ENCODE measurements at places on chromosomes 4 and X.

DNA sequence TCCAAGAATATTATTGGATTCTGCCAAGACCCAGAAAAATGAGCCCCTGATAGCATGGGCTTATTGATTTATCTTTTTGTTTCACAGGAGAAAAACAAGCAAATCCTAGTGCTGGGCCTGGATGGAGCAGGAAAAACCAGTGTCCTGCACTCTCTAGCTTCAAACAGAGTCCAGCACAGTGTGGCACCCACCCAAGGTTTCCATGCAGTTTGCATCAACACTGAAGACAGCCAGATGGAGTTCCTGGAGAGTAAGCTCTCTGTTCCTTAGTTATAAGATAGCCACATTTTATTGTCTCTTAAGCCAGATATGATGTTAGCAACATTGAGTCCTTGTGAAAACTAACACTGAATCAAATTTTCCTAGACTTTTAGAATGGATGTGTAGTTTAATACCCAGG lies 5.5 kb downstream of the ARL9 start:
- no peak for DNase-seq

GRCh38 chr4:189800545-189801088 lies 140.1 kb upstream of the FRG1 start:
- no peak for DNase-seq

DNA sequence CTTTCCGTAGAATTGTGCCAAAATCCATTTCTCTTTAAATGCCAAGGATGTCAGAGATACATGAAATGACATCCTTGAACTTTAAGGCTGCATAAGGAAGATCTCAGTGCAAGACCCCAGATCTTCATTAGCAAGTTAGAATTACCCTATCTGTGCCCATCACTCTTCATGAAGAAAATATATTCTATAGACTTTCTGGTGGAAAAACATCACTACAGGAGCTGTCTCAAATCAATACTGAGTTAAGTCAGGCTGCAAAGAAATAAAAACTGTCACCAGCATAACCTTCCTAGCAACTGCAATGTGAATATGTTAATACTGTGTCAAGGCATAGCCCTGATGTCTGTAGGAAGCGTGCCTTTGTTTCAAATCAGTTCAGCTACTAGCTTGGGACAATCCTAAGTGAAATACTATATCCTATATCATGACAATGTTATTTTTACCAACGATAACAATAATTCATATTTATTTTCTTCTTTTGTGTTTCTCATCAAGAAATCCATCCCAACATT lies 173.3 kb downstream of the TBCK start:
- no peak for DNase-seq

- DNase-seq = no peak
These were observed at the start of gene ITGB1BP2 for GRCh38 chrX:71301195-71301924. TSS of gene ITGB1BP2 (plus strand) at chrX:71301750. CDS start at chrX:71301807, 57 bp downstream.

- DNase-seq = no peak
These were observed 42.7 kb downstream of the PPARGC1A start for GRCh38 chr4:23847158-23847557.

DNA sequence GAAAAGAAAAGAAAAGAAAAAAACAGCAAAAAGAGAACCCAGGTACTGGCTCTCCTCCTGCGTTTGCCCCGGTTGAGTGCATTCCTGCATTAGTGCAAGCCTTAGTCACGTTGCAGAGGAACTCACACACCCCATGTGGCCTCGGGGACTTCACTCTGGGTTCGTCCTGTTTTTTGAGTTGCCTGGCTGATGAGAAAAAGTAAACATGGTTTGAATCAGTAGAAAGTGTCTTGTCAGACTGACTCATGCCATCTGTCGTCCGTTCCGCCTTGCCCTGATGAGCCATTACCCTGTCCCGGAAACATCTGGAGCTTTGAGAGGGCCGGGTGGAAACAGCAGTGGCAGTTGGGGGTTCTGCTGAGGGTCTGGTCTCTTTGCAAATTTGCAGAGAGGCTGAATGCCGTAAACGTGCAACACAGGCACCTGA lies 16.3 kb downstream of the CD99 start:
- peak; percentile 54 for DNase-seq

DNA sequence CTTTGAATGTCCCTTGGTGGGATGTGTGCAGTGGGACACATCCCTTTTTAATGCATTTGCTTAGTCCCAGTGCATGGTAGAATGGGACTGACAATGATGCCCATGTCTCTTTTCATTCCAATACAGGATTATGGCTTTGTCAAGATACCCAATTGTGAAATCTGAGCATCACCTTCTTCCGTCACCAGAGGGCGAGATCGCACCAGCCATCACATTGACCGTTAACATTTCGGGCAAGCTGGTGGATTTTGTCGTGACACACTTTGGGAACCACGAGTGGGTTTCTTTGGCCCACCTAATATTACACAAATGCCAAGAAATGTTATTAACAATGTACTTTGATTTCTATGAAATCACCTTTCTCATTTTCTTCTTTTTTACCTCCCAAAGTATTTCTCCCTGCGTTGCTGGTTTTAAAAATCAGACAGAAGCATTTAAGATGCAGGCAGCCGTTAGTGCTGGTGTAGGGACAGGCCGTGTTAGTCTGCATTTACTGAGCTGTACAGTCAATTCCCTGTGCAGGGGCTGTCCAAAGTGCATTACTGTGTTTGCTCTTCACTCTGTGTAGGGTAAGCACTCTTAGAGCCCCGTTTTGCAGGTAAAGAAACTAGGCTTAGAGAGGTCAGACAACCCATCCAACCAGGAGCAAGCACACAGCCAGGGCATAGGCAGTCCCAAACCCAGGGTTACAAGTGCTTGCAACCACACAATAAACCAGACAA lies 46.5 kb downstream of the CWH43 start:
- no peak for DNase-seq

GRCh38 chr4:102103368-102103767 lies 241.9 kb downstream of the SLC39A8 start:
- DNase-seq = no peak

DNA sequence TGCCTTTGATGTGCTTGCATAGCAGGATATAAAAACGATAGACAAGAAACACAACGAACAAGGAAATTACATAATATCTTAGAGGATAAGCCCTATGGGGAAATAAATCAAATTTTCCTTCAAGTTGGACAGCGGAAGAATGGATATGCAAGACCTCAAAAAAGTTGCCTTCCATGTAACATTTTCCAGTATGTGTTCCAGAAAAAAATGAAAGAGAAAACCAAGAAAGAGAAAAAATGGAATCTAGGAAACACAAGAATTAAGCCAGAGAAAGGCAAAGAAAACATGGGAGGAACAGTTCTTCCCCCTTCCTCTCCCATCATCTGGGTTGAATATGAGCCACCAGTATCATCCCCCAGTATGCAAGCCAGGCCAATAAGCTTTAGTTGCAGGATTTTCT lies 34.6 kb upstream of the MID1 start:
- DNase-seq = no peak

DNA sequence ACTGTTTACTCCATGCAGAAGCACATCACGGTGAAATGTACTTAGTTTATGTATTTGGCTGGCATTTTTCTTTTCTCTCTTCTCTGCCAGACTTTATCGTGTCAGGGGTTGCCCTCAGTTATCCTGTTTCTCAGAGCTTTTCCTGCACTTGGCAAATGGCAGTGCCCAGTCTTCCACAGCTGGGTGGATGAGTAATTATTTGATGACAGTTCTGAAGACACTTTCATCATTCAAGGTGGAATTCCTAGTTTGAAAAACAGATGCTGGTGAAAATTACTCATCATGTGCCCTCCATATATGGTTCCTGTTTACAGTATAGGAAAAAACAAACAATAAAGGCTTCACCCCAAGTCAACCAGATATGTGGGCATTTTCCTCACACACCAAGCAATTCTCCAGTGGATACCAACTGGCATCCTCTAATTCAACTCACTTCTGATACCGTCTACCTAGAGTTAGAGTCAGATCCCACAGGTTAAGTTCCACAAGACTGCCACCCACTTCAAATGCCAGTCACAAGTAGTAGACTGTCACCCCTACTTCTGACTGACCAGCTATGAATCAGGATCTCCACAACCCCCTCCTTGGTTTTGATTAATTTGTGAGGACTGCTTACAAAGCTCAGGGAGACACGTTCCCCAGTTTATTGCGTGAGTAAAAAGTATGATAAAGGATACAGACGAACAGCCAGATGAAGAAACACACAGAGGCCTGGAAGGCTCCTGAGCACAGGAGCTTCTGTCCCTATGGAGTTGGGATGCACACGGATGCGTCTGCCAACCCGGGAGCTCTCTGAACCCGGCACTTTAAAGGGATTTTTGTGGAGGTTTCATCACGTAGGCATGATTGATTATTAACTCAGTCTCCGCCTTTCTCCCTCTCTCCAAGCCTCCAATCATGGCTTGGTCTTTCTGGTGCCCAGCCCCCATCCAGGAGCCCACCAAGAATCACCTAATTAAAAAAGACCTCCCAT lies 72.9 kb downstream of the CLDN34 start:
- DNase-seq = no peak

GRCh38 chr4:109816082-109816442 lies 500 bp downstream of the GAR1 start:
- peak; percentile 53 for DNase-seq

Measured in stimulated activated CD8-positive, alpha-beta memory T cell treated with anti-CD3 and anti-CD28 coated beads, Interleukin-7, amount 100 ng/mL, for 4 hours (primary cell).